Right ventricle myocardium superior (tissue), 1 donor: ENCODE measurements at places on chromosomes 12 and 14.
A peak's percentile ranks its signal among the peaks of the same experiment; 100 is the strongest.

- no peak for DNase-seq
These were observed 145.1 kb upstream of the GRIP1 start for GRCh38 chr12:66823857-66824570.

- DNase-seq = no peak
These were observed 84.0 kb downstream of the CATSPERB start for GRCh38 chr14:91647856-91648255.

DNA sequence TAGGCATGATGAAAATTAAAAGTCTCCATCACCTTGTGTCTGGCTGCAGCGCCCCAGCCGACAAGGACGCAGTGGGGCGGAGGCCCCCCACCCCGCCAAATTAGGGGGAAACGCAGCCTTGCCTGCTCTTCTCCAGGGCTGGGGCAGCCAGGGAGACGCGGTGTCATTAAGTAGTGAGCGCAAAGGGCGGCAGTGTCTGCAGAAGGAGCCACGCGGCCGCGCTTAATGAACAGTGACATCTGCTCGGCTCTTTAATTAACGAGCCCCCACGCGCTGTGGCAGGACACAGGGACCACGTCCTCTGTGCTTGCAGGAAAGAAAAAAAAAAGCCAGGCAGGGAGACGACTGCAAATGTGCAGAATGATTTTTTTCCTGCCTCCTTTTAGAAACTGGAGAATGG, 93.4 kb upstream of the NCOR2 start:
- no peak for DNase-seq

GRCh38 chr12:48758737-48759136, 30.2 kb downstream of the ADCY6 start:
- no peak for DNase-seq

GRCh38 chr12:1872001-1872400, 46.5 kb downstream of the CACNA2D4 start:
- DNase-seq = no peak

GRCh38 chr14:102182190-102182589, 42.5 kb downstream of the WDR20 start:
- no peak for DNase-seq

DNA sequence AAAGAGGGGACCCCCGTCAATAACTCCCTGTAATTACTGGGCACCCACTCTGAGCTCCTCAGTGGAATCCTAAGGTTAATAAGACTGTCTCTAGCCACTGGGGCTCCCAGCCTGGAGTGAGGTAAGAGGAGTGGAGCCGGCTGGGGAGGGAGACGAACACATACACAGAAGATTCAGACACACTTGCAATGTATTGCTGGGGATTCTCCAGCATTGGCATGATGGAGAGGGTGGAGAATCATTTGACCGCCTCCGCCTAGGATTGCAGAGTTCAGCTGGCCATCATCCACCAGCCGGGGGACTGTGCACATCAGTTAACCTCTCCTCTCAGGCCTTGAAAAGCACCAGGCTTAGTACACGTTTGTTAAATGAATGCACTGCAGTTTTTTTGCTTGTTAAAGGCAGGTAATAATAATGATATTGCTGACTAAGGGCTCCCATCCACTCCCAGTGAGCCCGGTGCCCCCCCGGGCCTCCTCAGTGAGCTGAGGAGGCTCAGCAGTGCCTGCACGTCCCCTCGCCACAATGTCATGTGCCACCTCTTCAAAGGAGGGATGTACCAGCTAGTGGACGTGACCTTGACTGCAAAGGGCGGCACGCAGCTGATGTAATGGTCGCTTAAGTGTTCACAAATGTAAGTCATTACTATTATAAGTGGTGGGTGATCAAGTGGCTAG, 20.3 kb upstream of the FAIM2 start:
- peak; percentile 61 for DNase-seq

GRCh38 chr12:57470970-57471656, 8.6 kb downstream of the ARHGAP9 start:
- DNase-seq = no peak

DNA sequence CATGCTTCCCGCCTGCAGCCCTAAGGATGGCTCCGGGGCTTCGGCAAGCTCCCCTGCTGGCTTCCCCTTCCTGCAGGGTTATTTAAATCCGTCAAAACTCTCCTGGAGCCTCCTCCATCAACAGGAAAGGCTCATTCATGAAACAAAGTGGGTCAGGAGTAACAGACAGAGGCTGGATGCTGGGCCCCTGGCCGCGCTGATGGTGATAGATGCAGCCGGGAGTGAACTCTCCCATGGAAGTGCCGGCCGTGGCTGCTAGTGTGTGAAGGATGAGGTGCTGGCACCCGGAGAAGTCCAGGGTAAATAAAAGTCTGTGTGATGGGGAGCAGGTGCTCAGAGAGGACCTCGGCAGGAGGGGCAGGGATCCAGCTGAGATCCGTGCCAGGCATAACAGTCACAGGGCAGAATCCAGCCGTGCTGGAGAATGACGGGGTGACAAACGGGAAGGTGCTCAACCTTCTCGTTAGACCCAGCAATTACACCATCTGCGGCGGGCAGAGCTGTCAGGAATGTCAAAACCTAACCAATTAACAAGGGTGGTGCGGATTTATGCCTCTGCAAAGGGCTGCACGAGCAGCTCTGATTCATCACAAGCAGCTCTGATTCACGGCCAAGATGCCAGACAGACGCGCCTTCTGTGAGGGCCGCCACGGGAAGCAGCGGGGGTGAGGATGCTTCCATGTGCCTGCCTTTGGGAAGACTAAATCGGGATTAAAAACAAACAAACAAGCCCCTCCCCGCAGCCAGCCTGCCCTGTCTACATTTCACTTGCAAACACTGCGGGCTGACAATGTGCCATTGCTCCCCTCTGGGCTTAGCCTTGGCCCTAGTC, 55.6 kb downstream of the SYNE3 start:
- DNase-seq = no peak

DNA sequence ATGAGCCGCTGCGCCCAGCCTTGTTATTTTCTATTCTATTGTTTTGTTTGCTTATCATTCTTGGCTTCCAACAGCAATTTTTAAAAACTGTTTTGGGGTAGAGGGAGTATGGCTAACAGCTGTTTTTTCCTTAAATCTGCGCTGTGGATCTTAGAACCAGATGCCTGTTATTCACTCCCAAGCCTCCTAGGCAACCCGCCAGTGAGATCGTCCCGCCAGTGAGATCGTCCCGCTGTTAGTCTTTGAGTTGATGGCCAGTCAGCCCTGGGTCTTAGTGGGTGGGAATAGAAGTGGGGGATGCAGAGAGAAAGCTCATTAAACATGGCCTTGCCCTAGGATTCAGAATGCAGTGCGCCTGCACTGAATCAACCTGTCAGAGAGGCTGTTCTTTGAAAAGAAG, 67.3 kb upstream of the BICD1 start:
- no peak for DNase-seq

DNA sequence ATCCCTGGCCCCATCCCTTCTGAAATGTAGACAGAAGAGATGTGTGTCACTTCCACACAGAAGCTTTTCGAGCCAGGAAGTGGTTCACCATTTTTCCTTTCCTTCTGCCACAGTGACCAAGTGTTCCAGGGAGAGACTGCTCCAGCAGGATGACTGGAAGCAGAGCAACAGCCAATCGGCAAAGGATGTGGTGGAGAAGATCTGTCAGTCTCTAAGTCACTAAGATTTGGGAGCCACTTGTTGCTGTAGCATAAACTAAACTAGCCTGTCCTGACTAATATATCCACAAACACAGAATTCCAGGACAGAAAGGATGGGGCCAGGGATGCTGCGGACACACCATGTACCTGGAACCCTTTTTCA, 42.9 kb downstream of the DUSP6 start:
- DNase-seq = no peak

DNA sequence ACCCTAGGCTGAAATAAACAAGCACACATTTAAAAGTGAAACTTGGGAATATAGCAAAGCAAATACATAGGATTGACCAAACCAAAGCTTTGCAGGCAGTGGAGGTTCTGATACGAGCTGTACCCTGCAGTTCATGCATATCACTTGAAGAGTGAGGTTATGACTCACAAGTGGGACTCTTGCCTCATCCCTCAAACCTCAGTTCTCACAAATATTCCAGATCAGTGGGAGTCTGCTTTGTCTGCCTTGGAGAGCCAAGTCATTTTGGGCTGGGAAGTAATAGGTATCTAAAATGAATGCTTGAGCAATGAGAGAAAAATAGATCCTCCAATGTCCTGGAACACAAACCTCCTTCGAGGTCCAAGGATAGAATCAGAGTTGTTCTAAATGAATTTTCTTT, 116.4 kb downstream of the LRIG3 start:
- no peak for DNase-seq

GRCh38 chr14:89219051-89219450, 198.0 kb downstream of the FOXN3 start:
- DNase-seq = no peak

DNA sequence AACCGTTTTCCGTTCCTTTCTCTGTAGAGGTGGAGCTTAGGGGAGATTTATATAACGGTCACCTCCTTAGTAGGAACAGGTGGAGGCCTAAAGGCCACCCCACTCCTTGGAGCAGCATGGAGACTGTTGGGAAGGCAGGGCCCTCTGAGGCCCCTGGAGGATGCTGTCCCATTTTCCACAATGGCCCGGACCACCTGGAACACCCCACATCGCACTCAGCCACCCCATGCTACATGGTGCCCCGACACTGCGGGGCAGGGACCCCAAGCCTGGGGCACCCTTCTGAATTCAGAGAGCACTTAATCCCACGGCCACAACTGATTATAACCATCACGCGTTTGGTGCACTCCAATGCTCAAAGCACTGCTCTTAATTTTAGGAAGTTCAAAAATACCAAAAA, 41.4 kb downstream of the C14orf132 start:
- no peak for DNase-seq

DNA sequence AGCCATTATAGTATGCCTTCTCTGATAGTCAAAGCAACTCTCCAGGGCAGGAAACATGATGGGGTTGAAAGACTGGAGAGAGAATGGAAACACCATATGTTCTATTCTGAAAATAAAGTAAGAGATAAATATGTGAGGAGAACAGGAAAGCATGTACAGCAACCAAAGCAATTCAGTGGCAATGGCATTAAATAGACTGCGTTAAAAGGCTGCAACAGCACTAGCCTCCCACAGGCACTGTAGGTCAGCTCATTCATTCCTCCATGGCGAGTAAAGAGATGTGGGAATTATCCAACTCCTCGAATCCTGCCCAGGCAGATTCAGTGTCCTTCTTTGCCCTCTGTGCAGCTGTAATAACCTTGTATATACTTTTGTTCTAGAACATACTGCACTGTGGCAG, 43.8 kb downstream of the ANO6 start:
- DNase-seq = no peak
